Activated CD4-positive, alpha-beta memory T cell treated with anti-CD3 and anti-CD28 coated beads for 36 hours (primary cell): ENCODE measurements at places on chromosomes 3 and 15. TPM values are rescaled to one million over a fixed set of nuclear protein-coding genes. Genes with fewer than 3 reads are reported as not detected.

Gene CMTM8
- 11.6 TPM for total RNA-seq

Gene CLRN1
- total RNA-seq, result not detected

Gene IMP3
- total RNA-seq, result 72.4 TPM

Gene ECE2
- not detected for total RNA-seq

Gene SCN10A
- total RNA-seq, result not detected

Gene GXYLT2
- not detected for total RNA-seq

DNA sequence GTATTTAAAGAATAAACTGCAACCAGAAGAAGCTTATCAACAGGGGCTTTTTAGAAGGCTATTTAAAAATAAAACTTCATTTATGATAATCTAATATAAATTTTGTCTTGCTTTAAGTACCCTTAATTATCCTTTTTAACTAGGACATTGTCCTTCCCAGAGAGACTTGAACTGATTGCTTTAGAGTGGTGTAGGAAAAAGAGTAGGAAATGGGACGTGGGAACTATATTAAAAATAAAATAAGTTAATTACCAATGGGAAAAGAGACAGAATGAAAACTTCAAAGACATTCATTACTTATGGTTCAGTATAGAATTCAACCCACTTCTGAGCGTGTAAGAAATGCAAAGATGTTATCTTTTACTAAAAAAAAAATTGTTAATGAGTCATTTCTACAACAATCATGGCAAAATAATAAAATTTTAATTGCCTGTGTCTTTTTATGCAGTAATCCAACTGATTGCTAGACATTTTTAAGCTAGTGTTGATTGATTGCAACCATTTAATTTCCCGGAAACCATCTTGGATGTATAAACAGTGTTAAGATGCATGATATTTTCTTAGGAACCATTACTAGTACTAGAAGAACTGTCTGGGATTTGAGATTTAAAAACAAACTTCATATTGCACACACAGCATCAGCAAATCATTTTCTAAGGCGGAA lies 298.8 kb upstream of the UMPS start:
- no peak for DNase-seq
- no peaks in the 10 kb centered on the region for H3K36me3 ChIP-seq
- no peak overlapping the region for H3K27ac ChIP-seq
- H3K4me3 ChIP-seq, result no peak overlapping the region
- no peaks in the 10 kb centered on the region for H3K4me1 ChIP-seq

GRCh38 chr15:81085213-81085612 lies 48.9 kb upstream of the CFAP161 start:
- no peak for DNase-seq
- no peak overlapping the region for H3K4me3 ChIP-seq
- no peaks in the 10 kb centered on the region for H3K27me3 ChIP-seq
- peaks cover 8% of the 10 kb centered on the region for H3K4me1 ChIP-seq
- no peak overlapping the region for H3K27ac ChIP-seq

DNA sequence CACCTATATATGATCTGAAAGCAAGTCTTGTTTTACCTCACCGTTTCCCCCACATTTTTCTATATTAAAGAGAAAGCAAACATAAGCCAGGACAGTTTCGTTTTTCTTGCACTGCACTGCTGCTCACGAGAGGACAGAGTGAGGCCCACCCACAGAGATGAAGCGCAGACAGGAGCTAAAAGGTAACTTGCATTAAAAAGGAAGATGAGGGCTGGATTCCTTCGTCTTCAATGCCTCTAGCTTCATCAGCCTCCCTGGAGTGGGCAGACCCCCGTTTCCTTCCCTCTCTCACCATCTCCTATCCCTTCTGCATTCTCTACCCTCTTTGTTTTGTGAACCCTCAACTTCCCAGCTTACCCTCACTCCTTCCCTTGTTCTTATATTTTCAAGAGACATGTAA lies 18.9 kb downstream of the SUMF1 start:
- H3K4me3 ChIP-seq, result no peak overlapping the region
- H3K4me1 ChIP-seq, result no peaks in the 10 kb centered on the region
- DNase-seq, result no peak
- H3K27me3 ChIP-seq, result no peaks in the 10 kb centered on the region
- H3K27ac ChIP-seq, result no peak overlapping the region

GRCh38 chr3:192980632-192981031 lies 63.0 kb upstream of the MB21D2 start:
- H3K27ac ChIP-seq, result no peak overlapping the region
- no peak overlapping the region for H3K4me3 ChIP-seq
- no peaks in the 10 kb centered on the region for H3K27me3 ChIP-seq
- no peaks in the 10 kb centered on the region for H3K4me1 ChIP-seq

DNA sequence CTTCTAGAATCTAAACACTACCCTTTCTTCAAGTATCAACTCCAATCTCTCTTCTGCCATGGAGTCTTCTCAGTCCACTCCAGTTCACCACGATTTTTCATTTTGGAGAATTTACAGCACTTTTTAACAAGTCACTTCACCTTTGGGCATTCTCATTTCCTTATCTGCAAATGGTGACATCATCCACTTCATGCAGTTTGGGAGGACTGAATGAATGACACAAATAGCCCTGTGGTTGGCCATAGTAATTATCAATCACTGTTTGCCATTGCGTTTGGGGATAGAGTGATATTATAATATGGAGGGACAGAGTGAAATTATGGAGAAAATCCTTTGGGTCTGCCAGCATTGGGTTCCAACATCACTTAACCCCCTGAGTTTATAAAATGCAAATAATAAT lies 38.0 kb upstream of the TM4SF1 start:
- H3K27me3 ChIP-seq, result peaks cover 5% of the 10 kb centered on the region
- no peaks in the 10 kb centered on the region for H3K36me3 ChIP-seq
- DNase-seq, result no peak
- H3K27ac ChIP-seq, result no peak overlapping the region

- H3K27me3 ChIP-seq, result no peaks in the 10 kb centered on the region
- no peak overlapping the region for H3K4me3 ChIP-seq
- DNase-seq, result no peak
- H3K4me1 ChIP-seq, result no peaks in the 10 kb centered on the region
- H3K27ac ChIP-seq, result no peak overlapping the region
Measured at GRCh38 chr15:62833646-62834045, 208.9 kb upstream of the TPM1 start.

DNA sequence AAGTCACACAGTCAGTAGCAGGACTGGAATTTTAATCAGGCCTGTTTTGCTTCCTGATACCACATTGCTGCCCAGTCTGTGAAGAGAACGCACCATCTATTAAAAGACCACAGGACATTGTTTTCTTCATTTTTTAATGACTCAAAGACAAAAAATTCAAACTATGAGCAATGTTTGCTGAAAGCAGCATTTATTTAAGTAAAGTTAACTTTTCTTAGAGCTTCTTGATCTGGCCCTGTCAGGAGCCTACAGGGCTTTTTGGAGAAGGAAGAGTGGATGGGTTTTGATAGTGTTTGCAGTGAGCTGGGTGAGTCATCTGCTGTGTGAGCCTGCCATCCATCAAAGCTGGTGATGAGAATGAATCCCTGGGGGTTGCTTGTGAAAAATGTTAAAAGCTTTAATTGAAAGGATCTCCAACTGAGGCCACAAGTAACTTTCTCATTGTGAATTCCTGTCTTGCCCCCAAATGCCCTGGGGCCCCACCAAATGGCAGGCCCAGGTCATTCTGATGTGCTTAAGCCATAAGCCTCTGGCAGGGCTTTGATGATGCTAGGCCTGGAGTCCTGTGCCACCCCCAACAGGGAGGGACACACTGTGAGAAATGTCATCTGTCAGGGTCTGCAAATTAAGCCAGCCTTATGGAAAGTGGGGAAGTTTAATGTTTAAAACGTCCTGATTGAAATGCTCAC lies 136.2 kb upstream of the PFN2 start:
- H3K4me3 ChIP-seq, result no peak overlapping the region
- H3K4me1 ChIP-seq, result no peaks in the 10 kb centered on the region
- peaks cover 3% of the 10 kb centered on the region for H3K27me3 ChIP-seq
- DNase-seq, result no peak
- H3K27ac ChIP-seq, result no peak overlapping the region

- H3K4me1 ChIP-seq, result peaks cover 7% of the 10 kb centered on the region
- no peak overlapping the region for H3K4me3 ChIP-seq
- H3K36me3 ChIP-seq, result no peaks in the 10 kb centered on the region
- DNase-seq, result no peak
- peaks cover 21% of the 10 kb centered on the region for H3K27me3 ChIP-seq
Measured at GRCh38 chr15:100762913-100763834, 116.5 kb upstream of the ALDH1A3 start.

GRCh38 chr15:60649845-60650548 lies 171.1 kb upstream of the ICE2 start:
- peak; percentile 68 for DNase-seq
- H3K27me3 ChIP-seq, result no peaks in the 10 kb centered on the region
- peak overlapping the region; percentile 87 for H3K27ac ChIP-seq
- H3K4me1 ChIP-seq, result peaks cover 58% of the 10 kb centered on the region
- H3K4me3 ChIP-seq, result peak overlapping the region; percentile 54
- no peaks in the 10 kb centered on the region for H3K36me3 ChIP-seq

DNA sequence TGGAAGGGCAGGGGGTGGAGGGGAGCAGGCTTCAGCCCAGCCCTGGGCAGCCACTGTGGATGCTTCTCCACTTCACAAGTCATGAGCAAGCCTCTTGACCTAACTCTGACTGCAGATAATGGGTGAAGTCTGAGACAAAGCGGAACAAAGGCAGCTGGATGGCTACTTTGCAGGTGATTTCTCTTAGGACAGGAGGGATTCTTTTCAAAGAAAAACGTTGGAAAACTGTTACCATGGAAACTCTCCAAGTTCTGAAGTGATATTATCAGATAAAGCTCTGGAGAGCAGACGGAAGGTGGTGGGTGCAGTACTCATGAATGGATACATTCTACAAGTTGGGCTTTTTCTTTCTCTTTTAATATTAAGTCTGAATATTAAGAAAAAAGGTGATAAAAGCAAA lies 254.2 kb upstream of the SLCO3A1 start:
- no peak for DNase-seq
- no peaks in the 10 kb centered on the region for H3K4me1 ChIP-seq
- H3K4me3 ChIP-seq, result no peak overlapping the region
- H3K27ac ChIP-seq, result no peak overlapping the region

GRCh38 chr3:132004571-132004970 lies 30.2 kb downstream of the CPNE4 start:
- H3K4me3 ChIP-seq, result no peak overlapping the region
- peaks cover 3% of the 10 kb centered on the region for H3K27me3 ChIP-seq
- no peak overlapping the region for H3K27ac ChIP-seq
- no peak for DNase-seq
- H3K36me3 ChIP-seq, result no peaks in the 10 kb centered on the region
- H3K4me1 ChIP-seq, result no peaks in the 10 kb centered on the region

GRCh38 chr15:75455424-75455981 lies 4.0 kb upstream of the SIN3A start:
- H3K27ac ChIP-seq, result peak overlapping the region; percentile 94
- H3K36me3 ChIP-seq, result no peaks in the 10 kb centered on the region
- peak overlapping the region; percentile 87 for H3K4me3 ChIP-seq
- no peaks in the 10 kb centered on the region for H3K27me3 ChIP-seq
- peak; percentile 93 for DNase-seq

DNA sequence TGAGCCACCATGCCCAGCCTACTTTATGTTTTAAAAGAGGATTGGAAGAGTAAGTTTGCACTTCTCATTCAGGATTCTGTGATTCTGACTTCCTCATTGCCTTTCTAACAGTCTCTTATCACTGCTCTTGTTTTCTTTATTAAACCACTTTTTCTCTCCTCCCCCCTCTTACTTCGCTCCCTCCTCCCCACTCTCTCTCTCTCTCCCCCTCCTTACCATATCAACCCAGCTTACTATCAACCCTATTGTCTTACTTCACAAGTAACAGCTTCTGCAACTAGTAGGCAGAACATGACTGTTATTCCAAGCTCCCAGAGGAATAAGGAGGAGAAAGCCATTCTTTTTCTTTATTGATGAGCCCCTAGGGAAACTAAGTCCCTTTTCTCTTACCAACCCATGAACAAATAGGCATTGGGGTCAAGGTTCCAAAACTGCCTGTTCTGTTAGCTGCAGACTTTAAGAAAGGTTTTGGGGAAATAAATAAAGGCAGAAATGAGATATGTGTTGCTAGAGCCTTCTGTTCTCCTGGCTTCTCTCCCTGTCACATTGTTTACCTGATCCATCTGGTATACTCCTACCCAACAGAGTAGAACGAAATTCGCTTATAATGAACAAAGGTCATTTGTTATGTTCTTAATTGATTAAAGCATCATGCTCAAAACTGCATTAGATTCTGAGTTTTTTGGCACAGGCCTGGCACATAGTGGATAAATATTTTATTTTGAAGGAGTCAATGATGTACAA lies 56.4 kb upstream of the RASGRP1 start:
- H3K36me3 ChIP-seq, result no peaks in the 10 kb centered on the region
- H3K4me1 ChIP-seq, result peaks cover 22% of the 10 kb centered on the region
- no peaks in the 10 kb centered on the region for H3K27me3 ChIP-seq
- DNase-seq, result no peak
- no peak overlapping the region for H3K4me3 ChIP-seq

DNA sequence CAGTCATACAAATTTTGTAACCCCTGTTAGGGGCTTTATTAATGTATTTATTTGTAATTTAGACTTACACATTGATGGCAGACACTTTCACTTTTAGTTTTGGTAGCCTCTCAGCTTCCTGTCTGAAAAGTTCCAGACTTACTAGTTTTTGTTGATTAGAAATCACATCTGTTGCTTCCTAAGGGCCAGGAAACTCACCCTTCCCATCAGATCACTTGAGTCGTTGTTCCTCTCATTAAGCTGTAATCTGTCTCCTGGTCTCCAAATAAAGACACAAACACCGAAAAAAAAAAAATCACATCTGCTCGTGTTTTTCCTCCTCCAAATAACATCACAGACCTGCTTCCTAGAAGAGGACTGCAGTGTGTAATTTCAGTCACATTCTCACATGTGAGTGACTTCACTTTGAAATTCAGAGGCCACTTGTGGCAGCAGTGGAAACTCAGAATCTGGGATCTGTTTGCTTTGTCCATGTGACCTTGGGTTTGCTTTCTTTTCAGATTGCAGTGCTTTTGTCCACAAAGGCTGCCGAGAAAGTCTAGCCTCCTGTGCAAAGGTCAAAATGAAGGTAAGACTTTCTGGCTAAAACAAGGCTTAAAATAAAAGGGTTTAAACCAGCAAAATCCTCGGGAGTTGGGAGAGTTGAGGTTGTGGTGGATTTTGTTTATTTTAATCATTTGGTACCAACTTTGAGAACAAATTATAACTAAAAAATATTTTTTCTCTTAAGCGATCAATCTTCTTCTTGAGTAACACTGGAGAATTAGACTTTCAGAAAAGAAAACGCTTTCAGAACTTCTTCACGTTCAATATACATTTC lies 87.0 kb downstream of the KLHL25 start:
- H3K36me3 ChIP-seq, result peaks cover 46% of the 10 kb centered on the region
- DNase-seq, result peak; percentile 58
- no peaks in the 10 kb centered on the region for H3K27me3 ChIP-seq
- peak overlapping the region; percentile 76 for H3K4me3 ChIP-seq

- no peaks in the 10 kb centered on the region for H3K36me3 ChIP-seq
- H3K27me3 ChIP-seq, result peaks cover 11% of the 10 kb centered on the region
- no peak overlapping the region for H3K4me3 ChIP-seq
- no peak for DNase-seq
Measured at GRCh38 chr3:167883452-167883851, 147.9 kb downstream of the SERPINI1 start.

GRCh38 chr3:128701342-128702212 lies 24.4 kb upstream of the RAB7A start:
- no peaks in the 10 kb centered on the region for H3K36me3 ChIP-seq
- no peak for DNase-seq
- H3K4me3 ChIP-seq, result no peak overlapping the region
- peaks cover 2% of the 10 kb centered on the region for H3K27me3 ChIP-seq
